Mucosa of gallbladder (tissue), 1 donor: ENCODE measurements at places on chromosomes 2 and 18. TPM values are rescaled to one million over a fixed set of nuclear protein-coding genes. Genes with fewer than 3 reads are reported as not detected.

DNA sequence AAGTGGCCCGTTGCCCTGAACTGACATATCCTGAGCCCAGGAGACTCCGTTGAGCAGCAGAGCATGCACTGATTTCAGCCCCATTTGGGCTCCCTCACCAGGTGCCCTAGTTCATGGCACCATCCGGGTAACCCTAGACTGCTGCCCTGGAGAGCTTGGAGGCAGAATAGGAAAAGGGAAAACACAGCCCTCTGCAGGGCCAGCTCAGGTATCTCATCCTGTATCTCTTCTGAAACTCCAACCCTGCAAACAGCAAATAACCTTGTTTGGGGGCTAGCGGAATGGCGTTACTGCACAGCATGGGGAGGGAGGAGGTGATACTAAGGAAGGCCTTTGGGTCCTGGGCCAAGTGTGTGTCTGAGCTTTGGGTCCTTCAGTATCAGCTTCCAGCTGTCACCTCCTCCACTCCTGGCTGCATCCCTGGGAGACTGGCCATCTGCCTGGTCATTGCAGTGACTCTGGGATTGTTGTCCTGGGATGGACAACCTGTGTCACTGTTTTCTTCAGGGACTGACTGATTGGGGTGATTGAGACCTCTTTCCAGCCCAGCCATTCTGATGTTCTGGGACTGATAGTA, 233.8 kb upstream of the SKOR2 start:
- DNase-seq: no peak

TUBA3E gene
- total RNA-seq: not detected

OTOS gene
- not detected for total RNA-seq

- peak; percentile 4 for DNase-seq
Measured at GRCh38 chr2:126905991-126906390, 7.3 kb downstream of the TEX51 start.

DNA sequence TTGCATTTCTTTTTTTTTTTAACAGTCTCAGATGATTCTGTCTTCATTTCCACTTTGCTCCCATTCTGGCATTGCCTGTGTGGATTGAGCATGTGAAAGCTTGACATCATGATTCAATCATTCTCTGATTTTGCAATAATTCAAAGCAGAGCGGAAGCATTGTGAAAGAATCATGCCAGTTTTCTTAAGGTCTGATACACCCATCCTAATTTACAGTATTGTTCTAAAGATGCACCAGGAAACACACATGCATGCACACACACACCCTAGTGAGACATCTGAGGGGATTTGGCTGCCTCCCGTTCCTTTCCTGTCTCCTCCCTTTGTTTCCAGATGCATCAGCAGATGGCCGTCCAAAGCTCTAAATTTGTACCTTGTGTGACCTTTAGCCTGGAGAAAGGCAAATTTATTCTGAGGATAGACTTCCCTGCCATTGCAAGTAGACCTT, 97.3 kb downstream of the FMNL2 start:
- DNase-seq: no peak

GRCh38 chr2:236985761-236986339, 99.8 kb upstream of the COPS8 start:
- no peak for DNase-seq

GRCh38 chr2:88919087-88919738, 227.7 kb downstream of the RPIA start:
- DNase-seq: no peak

SERPINB7 gene
- 0.17 TPM for total RNA-seq

MC4R gene
- not detected for total RNA-seq

- no peak for DNase-seq
Measured at GRCh38 chr2:188485496-188485895, 193.8 kb downstream of the GULP1 start.

GRCh38 chr2:73564986-73565385, 77.2 kb downstream of the NAT8 start:
- DNase-seq: no peak

TUBA4B gene
- not detected for total RNA-seq

LNPK gene
- 25.5 TPM for total RNA-seq

DNA sequence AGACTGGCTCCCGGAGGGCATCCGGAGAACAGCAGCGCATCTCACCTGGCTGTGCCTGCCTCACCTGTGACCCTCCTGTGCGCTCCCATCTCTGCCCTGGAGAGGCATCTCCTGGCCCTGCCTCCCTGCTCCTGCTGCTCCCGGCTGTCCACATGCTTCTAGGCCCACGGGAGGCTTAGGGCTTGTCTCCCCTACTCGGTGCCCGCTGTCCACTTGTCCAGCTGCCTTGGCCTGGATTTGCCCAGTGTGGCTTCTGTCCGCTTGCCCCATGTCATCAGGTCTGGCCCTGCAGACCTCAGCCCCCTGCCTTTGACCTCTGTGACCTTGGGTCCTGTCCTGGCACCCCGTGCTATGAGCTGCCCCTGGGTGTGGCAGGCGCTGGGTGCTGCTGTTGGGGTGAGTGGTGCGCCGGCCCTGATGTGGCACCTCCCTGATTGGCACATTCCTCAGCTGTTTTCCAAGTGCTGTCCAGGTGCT, 4.5 kb downstream of the BOK start:
- no peak for DNase-seq

DNA sequence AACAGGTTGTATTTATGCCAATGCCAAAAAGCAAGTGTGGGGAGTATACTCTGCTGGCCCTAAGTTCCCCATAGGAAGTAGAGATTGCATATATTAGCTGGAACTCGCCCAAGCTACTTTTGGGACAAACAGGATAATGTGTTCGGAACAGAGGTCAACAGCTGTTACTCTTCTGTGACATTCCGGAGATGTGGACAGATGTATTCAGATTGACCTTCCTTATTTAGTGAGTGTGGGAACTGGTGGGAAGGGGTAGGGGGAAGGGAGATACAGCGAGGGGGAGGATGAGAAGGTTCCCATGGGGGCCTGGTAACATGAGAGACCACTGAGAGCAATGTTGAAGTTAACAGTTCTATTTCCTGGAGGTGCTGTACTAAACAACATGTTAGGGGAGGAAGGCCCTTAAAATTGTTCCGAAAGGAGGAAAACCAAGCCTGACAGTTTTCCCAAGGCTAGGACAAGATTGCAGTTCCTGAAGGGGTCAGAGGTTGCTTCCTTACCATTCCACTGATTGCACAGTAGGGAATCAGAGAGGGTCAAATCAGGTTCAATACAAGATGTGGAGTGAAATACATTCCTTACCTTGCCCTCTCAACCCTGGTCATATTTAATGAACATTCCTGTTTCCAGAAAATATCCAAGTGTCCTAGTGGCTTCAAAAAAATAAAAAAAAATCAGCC, 14.3 kb upstream of the CD28 start:
- DNase-seq: no peak

DNA sequence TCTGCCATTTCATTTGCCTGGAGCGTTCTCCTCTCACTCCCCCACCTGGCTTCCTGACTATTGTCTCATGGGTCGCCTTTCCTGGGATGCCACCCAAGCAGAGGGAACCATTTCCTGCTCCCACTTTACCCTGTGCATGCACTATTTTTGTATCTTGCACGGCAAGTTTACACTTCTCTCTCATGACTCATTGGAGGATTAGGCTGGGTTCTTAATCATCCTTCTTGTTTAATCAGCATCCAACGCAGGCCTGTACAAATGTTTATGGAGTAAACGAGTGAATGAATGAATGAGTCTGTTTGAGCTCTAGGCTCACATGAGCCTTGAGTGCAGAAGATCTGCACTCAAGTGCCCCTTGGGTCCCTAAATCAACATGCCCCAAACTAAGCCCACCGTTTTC, 3.8 kb upstream of the ARHGAP25 start:
- DNase-seq: no peak

GRCh38 chr2:125837611-125838010, 818.3 kb upstream of the GYPC start:
- DNase-seq: no peak

FBXO41 gene
- 8.5 TPM for total RNA-seq

DNA sequence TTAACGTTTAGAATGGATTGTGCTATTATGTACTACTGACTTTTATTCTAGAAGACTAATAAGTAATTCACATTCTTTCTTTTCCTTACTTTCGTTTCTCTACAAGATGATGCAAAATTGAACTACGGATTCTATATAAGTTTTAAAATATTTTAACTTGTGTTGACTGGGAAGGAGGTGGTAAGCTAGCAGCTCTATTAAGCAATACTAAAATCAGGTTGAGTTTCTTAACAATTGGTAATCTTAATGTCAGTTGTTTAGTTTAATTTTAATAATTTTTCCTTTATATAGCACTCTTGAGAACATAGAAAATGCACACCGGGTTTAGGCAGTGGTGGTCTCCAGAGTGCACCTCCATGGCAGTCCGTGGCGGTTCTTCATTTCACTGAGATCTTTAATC, 215.2 kb downstream of the MCFD2 start:
- DNase-seq: no peak

DNA sequence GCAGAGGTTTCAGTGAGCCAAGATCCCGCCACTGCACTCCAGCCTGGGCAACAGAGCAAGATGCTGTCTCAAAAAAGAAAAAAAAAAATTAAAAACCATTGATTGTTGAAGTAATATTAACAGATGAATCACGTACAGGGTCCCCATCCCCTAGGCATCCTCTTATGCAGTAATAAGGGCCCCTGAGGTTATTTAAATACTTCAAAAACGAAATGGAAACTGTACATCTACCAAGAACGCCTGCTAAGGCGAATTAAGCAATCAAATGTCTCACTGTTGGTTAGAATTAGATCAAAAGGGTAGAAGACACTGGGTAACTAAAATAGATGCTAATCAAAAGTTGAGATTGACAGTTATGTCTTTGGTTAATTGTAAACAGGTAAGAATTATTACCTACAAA, 7.5 kb downstream of the TRABD2A start:
- no peak for DNase-seq

- DNase-seq: no peak
Measured at GRCh38 chr2:122927710-122928557, 1097.2 kb upstream of the CNTNAP5 start.

DNA sequence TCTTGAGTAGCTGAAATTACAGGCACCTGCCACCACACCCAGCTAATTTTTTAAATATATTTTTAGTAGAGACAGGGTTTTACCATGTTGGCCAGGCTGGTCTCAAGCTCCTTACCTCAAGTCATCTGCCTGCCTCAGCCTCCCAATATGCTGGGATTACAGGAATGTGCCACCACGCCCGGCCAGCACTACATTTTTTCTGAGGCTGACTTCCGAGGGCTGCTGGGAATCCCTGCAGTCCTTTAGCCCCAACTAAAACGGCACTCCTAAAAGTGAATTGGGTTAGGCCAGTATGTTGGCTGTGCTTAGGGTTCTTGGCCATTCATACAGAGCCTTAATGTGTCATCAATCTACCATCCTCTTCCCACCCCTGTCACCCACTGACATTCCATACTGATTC, 375.4 kb downstream of the DCC start:
- DNase-seq: no peak

TMEM169 gene
- 7.3 TPM for total RNA-seq

GRCh38 chr2:73176881-73177644, 25.3 kb upstream of the NOTO start:
- peak; percentile 92 for DNase-seq

DNA sequence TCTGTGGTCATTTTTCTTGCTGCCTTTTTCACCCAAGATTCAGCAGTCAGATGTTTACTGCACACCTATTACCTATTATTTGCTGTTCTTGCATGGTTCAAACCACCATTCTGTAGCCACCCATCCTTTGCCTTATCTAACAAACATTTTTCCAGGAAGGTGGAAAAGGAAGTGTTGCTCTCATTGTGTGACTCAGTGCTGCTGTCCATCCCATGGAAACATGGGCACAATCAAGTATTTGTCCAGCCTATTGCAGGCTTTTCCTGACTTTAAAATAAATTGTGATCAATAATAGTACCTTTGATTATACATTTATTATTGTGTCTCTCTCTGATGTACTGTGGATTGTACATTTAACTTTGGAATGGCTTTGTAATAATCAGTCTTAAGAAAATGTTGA, 53.2 kb downstream of the USP14 start:
- DNase-seq: no peak

DNA sequence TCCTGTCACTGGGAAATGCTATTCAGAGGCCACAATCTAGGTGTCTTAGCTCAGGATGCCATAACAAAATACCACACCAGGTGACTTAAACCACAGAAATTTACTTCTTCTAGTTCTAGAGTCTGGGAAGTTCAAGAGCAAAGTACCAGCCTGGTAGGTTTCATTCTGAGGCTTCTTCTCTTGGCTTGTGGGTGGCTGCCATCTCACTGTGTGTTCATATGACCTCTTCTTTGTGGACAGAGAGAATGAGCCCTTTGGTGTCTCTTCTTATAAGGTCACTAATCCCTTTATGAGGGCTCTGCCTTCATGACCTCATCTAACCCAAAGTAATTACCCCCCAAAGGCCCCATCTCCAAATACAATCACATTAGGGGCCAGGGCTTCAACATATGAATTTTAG, 57.3 kb downstream of the RHOB start:
- no peak for DNase-seq

DNA sequence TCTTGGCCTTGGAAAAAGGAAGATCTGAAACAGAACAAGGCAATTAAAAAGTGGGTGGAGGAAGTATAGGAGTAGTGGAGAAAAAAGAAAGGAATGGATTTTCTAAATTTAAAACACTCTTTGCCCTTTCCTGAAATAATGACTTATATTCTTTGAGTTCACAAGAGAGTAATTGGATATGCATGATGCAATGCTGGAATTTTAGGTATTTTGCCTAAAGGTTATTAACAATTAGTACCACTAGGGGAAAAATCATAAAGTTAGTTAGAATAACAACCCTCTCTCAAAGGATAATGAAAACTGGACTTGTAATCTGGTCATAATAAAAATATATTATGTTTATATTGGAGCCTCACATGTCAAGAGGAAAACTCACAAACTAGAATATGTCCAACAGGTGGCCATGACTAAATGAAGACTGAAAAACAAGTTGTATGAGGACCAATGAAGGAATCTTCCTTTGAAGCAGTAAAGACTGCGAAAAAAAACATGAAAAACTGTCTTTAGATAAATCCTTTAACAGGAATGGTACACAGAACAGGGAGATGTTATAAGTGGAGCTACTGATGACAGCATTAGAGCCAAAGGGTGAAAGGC, 281.8 kb downstream of the NCKAP5 start:
- no peak for DNase-seq

- no peak for DNase-seq
Measured at GRCh38 chr2:3195641-3196476, 181.8 kb downstream of the EIPR1 start.

LIMS4 gene
- total RNA-seq: 2.8 TPM

SMAD4 gene
- 108 TPM for total RNA-seq
